ENCODE measurements at places on chromosomes 5 and 9.

DNA sequence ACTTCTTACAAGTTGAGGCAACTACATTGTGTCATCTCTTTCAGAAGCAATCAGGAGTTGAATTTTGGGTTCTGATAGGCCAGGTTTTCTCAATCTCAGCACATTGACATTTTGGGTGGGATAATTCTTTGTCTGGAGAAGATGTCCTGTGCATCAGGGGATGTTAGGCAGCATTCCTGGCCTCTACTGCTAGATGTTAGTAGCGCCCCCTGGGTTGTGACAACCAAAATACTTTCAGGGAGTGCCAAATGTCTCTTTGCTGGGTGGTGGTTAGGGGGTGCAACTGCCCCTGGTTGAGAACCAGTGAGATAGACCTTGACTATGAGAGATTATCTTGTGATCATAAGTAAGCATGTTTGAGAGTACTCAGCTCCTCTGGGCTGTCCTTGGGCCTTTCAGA is 164.3 kb upstream of the KLF9 start:
- DNase-seq = no peak

DNA sequence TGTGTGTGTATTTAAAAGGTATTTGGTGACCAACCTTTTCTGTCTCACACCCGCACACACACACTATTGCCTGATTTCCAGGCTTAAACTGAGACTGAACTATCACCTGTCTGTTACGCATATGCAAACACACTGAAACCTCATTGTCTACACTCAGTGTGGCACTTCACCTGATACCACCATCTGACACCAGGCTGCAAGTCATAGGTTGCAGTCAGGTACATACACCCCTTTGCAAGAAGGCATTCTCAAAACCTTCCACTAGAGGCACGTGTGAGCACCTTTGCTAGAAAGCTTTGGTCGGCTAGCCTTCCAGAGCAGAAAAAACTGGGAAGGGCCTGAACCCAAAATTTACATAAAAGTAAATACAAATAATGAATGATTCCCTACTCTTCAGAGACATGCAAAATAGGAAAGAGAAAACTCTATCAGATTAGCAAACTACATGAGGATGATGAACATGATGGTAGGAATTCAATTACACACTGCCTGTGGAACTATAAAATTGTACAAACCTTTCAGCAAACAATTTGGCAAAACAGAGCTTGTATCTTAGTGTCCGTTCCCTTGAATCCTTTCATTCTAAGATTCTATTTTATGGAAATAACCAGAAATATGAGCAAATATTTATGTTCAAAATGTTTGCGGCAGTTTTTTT is 5.9 kb upstream of the FOXD1 start:
- peak; percentile 23 for DNase-seq

- no peak for DNase-seq
Measured at GRCh38 chr9:120378680-120379079, 201.3 kb downstream of the CDK5RAP2 start.

DNA sequence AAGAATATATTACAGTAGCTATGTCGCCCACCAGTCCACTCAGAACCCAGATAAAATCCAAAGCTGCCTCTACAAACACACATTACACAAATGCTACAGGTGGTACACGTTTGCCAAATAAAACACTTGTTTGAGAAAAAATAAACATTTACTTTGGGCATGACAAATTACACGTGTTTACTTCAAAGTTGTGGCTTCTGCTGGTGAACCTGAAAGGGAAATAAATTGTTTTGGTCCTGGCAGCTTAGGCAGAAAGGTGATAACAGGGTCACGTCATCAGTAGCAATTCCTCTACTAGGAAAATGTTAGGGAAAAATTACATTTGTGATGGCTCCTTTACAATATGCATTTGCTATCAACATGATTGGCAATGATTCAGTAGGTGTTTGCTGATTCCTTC is 497.3 kb upstream of the WWC1 start:
- DNase-seq = no peak

DNA sequence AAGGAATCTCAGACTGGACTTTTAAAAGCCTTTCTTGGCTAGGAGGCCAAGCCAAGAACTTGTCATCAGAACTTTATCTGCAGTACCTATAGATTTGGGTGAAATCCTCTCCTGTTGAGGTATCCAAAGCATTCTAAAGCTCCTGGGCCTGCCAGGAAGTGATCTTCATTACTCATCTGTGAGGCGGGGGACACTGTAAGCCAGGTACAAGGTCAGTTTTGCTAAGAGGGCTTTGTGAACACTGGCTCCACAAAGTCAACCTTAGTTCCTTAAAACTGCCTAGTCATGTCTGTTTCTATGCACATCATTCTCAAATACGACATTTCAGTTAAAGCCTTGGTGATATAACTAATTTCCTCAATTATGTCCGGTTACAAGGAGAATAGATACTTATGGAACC is 236.7 kb downstream of the PIK3R1 start:
- DNase-seq = no peak

- no peak for DNase-seq
Measured at GRCh38 chr5:106113922-106114321, 1556.8 kb downstream of the EFNA5 start.

GRCh38 chr5:18483451-18483850 is 849.2 kb downstream of the TAF11L14 start:
- no peak for DNase-seq

GRCh38 chr9:18010492-18010891 is 431.6 kb downstream of the SH3GL2 start:
- no peak for DNase-seq

DNA sequence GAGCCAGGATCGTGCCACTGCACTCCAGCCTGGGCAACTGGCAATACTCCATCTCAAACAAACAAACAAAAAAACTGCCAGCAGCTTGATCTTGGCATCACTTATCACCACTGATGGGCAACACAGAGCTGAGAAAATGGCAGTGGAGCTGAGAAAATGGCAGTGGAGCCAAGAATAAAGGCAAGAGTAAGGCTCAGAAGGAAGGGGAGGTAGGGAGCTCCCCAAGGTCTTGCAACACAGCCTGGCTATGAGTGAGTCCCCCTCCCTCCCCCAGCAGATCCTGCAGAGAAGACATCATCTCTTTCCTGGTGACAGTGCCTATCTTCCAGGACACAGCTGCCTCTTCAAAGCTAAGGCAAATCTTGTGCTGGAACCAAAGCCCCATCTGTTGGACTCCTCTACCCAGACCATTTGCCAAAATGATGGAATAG is 70.3 kb downstream of the UGCG start:
- DNase-seq = no peak

DNA sequence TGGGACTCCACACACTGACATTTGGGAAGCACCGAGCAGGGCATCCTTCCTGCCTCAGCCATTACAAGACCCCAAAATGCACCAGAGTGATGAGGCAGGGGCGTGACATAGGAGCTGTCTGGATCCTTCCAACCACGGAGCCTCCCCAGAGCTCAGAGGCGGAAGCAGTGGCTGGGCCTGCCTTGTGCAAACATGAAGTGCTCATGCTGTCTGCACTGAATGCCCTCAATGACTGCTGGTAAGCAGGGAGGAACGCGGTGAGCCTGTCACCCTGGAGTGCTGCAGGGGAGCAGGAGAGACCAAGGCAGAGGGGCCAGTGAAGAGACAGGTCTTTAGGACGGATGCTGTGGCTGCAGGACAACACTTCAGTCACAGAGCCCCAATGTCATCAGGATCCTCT is 60.2 kb upstream of the HRH2 start:
- no peak for DNase-seq

DNA sequence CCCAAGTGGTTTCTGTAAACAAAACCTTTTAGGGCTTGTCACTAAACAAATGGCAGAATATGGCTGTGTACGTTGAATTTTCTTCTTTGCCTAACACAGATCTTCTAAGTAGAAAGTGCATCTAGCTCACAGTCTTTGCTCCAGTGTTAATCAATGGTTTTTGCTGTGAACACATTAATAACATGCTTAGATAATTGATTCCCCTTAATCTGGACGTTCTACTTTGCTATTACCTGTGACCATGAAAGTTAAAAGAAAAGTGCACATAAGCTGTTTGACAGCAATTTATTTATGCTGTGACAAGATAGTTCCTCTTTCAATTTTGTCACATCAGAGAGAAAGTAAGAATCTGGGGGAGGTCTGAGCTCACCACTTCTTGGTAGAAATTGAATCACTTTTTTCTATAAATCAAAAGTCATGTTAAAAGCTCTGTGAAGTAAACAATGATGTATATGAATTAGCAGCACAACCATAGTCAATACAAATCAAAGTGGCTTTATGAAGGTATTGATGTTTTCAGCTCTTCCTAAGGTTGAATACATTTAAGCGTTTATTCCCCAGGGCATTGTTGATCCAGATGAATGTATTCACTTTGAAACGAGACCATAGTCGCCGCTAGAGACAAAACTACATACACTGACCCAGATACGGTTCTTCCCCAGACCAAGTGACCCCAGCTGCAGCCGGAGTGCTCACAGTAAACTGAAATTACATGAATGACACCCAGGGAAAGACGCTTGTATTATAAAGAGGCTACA is 174.6 kb upstream of the ZNF608 start:
- DNase-seq = no peak

GRCh38 chr5:177489119-177489716 is 8.2 kb downstream of the PDLIM7 start:
- no peak for DNase-seq

GRCh38 chr5:163404364-163405173 is 32.8 kb upstream of the CCNG1 start:
- DNase-seq = no peak

- no peak for DNase-seq
Measured at GRCh38 chr9:91086657-91087461, 274.9 kb downstream of the AUH start.

DNA sequence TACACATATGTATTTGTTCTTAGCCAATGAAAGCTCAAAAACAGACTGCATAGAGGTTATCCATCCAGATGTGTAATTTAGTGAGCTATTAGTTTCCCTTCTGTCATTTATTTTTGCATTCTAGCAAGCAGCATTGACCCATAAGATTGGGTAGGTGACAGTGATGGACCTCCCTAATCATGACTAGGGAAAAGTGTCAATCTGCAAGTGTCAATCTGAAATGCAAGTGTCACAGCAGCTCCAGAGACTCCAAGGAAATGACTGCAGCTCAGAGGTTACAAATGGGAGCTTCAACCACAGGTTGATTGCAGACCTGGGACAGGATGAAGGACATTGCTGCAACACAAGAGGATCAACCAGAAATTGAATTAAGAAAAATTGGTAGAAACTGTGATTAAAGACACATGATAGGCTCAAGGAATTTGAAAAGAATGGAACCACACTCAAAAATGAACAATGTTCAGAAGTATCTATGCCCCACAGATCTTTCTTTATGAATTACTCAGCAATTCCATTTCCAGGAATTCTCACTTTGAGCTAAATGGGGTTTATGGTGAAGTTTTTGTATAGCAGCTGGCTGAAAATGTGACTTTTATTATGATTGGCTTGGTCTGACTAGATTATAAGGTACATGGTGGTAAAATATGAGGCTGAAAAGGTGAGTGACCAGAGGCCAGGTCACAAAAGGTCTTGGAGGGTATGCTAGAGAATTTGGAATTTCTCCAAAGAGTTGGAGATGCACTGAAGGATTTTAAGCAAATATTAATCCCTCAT is 59.6 kb upstream of the HTR4 start:
- DNase-seq = no peak

DNA sequence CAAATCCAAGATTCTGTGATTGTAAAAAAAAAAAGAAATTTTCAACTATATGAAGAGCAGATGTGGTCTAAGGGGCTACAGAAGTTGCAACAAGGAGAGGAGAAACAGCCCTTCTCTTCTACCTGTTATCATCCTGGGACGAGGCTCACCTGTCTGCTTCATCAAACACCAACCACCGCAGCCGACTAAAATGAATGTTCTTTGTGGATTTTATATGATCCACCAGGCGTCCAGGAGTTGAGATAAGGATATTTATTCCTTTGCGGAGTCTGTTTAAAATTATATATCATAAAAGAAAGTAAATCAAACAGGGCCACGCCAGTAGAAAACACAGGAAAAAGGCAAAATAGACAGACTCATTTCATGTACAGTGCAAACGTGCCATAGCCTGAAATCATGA is 21.5 kb downstream of the DDX31 start:
- DNase-seq = no peak

All from AG09319 (cell line).